ENCODE measurements at places on chromosomes 5 and 9. TPM values are rescaled to one million over a fixed set of nuclear protein-coding genes. Genes with fewer than 3 reads are reported as not detected.

Gene AKNA
- 2.7 TPM for total RNA-seq

Gene PTGDS
- total RNA-seq = not detected

Gene NOXA1
- 3.3 TPM for total RNA-seq

Gene INSL4
- not detected for total RNA-seq

Gene PCDHGA1
- 0.43 TPM for total RNA-seq

Gene CD274
- total RNA-seq = 20.2 TPM

Gene NSG2
- 0.21 TPM for total RNA-seq

Gene SHC3
- under 0.01 TPM for total RNA-seq

Gene LIFR
- 7.7 TPM for total RNA-seq

Gene ROR2
- 1.1 TPM for total RNA-seq

Gene ST6GALNAC4
- total RNA-seq = 42.9 TPM

Gene CTXN3
- not detected for total RNA-seq

Gene IL7R
- total RNA-seq = 0.50 TPM

Gene OTULINL
- total RNA-seq = 0.36 TPM

All from nasal cavity respiratory epithelium epithelial cell of viscerocranial mucosa (primary cell).